Activated CD8-positive, alpha-beta memory T cell treated with anti-CD3 and anti-CD28 coated beads for 48 hours (primary cell): ENCODE measurements at places on chromosomes 3 and 15.

- DNase-seq: no peak
These were observed 701 bp downstream of the EIF5A2 start for GRCh38 chr3:170907637-170908234.

- DNase-seq: no peak
These were observed 617.5 kb downstream of the RBMS3 start for GRCh38 chr3:29898171-29898965.

GRCh38 chr15:38972831-38973230 lies 408.2 kb upstream of the RASGRP1 start:
- no peak for DNase-seq

- no peak for DNase-seq
These were observed 5.5 kb upstream of the NR2C2 start for GRCh38 chr3:14941871-14942270.

GRCh38 chr3:172094621-172095557 lies 55.5 kb downstream of the FNDC3B start:
- DNase-seq: no peak

DNA sequence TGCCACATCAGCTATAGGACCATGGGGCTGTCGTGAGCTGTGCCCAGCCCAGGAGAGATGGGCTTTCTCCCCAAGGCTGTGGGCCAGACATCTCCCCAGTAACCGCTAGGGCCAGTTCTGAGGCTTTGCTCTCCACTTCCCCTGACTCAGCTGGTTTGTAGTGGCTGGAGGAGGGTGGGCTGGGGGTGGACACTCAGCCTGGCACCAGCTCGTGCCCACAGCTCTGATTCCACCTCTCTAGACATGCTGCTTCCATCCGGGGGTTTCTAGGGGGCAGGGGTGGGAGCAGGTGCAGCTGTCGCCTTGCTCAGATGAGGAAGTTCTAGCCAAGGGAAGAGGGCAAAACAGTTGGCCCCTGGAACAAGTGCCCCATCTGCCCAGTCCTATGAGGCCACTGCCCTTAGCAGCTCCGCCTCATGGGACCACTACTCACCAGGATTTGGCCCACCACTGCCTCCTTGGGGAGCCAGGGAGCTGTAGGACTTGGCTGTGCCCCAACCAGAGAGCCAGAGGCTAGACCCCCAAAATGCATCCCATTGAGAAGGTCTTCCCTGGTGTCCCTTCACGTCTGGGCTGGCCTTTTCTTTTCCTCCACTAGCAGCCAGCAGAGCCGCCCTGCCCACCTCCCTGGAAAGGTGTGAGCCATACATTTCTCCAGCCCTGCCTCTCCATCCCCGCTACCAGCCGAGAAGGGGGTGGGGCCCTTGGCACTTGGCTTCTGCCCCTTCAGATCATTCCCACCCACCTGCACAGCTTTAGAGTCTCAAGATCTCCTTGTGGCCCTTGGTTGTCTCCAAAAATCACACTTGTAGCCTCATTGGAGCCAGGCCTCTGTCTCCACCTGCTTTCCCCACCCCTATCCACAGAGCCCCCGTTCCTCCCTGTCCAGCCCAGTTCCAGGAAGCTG lies 9.9 kb downstream of the GLYCTK start:
- DNase-seq: no peak

DNA sequence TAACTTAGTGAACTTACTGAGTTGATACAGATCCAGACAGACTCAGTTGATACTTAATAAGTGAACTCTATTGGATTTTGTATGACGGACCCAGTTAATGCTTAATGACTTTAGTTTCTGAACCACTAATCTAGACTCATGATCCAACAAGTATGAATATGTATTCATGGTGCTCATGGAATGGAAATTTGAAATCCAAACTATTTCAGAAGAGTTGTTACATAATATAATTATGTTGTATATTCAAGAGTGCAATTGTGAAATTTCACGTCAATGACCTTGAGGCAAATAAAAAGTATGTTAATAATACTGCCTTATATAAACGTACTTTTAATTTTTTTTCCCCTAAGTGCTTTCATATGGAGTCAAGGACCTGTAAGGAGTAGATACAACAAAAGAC lies 78.8 kb downstream of the THRB start:
- DNase-seq: no peak

DNA sequence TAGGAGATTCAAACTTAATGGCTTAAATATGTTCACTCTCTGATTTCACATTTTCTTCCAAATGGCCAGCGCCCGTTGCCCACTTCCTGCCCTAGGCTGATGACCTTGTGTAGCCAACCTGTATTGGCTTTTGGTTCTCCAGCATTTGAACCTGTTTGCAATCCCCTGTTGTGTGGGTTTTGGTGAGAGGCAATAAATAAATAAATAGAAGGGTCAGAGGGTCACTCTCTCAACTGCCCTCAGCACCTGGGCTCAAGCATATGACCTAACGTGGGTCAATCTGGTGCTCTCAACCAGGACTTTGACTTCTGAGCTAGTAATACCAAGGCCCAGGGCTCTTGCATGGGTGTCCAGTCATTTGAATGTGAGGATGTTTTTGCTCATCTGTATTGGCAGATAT lies 1.8 kb upstream of the SRP14 start:
- no peak for DNase-seq

DNA sequence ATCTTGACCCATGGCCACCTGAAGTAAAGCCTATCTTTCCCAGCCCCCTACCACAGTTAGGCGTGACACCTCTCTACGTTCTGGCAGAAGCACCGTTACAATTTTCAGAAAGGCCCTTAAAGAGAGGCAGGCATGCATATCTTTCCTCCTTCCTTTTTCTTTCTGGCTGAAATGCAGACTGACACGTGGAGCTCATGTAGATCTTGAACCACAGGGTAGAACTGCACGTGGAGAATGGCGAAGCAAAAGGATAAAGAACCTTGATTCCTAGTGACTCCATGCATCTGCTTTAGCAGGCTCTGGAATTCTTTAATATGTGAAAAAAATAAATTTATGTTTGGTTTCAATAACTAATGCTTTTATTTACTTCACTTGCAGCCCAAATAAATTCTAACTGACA lies 166.6 kb downstream of the CPNE4 start:
- no peak for DNase-seq

DNA sequence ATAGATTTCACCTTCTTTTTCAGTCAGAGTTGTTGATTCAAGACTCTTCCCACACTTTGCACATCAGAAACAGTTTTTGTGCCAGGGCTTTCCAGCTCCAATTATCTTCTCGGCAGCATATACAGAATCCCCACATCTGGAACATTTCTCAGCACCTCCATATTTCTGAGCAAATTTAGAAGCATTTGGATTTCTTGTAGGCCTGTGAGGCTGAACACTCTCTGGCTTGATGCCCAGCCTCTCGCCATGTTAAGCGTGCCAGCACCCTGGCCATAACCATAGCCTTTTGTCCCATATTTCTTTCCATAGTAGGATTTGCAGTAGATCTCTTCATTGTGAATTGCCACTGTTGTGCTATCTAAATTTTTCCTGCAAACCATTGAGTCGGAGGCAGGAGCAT lies 28.3 kb downstream of the CD80 start:
- no peak for DNase-seq
